ENCODE measurements at places on chromosomes 11 and 22.

DNA sequence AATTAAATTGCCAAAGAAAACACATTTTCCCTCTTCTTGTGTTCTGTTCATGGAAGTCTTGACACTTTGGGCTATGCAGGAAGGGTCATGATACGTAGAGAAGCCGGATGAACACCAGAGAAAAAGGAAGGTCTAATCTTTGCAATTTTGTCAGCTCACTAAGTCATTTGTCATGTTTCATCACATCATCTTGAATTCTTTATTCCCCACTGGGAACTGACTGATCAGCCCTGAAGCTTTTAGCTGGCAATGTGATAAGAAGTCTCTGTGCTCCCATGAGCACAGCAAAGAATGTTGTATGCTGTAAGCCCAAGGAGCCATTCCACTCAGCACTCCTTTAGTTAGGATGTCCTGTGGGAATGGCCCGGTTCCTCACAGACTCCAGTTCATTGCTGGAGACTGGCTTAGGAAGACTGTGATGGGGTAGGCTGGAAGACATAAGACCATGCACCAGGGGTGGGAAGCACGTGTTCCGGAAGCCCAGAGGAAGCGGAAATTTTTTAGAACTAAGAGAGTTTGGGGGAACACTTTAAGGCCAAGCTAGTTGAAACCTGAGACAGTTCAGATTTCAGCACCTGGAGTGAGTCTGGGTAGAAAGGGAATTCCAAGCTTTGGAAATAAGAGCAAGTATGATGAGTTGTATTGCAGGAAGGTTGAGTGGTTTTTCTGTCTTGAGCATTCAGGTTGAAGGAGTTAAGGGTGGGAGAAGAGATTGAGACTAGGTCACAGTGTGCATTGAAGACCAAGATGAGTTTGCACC is 306.7 kb upstream of the MTNR1B start:
- no peak for DNase-seq

- no peak for DNase-seq
These were observed 30.5 kb upstream of the GNB1L start for GRCh38 chr22:19884954-19885751.

GRCh38 chr11:46331282-46331984 is 15.8 kb upstream of the DGKZ start:
- no peak for DNase-seq

DNA sequence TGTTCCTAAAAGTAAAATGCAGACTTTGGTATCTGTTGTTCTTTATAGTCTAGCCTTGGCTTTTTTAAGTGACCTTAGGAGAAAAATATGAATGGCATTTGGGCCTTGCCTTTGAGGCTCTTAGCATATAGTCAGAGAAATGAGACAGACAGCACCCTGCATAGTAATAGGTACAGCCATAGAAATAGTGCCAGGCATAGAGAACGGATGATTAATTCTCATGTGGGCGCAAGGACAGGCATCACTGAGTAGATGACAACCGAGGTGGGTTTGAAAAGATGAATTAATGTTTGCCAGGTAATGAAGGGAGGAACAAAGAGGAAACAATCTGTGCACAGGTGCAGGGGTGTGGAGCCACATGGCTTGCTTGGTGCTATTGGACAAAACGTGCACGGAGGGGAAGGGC is 90.5 kb downstream of the BMAL1 start:
- DNase-seq = no peak

DNA sequence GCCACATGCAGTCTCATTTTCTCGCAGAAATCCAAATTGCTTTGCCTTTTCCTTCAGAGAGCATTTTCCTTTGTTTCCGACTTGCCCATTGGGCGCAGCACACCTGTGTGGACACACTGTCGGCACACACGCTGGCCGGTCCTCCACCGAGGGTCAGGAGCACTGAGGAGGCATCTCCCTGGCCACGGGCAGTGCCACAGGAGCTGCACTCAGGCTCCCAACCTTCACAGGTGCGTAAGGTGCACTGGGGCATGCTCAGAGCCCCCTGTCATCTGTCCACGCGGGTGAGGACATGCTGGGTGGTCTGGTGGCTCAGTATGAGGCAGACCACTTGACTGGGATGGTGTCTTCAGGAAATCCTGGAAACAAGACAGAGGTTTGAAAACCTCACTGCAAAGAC is 779.1 kb downstream of the BRD1 start:
- DNase-seq = no peak

- no peak for DNase-seq
These were observed 30.5 kb upstream of the MYO18B start for GRCh38 chr22:25711491-25711890.

GRCh38 chr11:128878455-128878854 is 11.4 kb upstream of the KCNJ1 start:
- DNase-seq = no peak

- no peak for DNase-seq
These were observed 88.8 kb upstream of the GALNT18 start for GRCh38 chr11:11710556-11710955.

- no peak for DNase-seq
These were observed 7.6 kb upstream of the LMO1 start for GRCh38 chr11:8271106-8271886.

DNA sequence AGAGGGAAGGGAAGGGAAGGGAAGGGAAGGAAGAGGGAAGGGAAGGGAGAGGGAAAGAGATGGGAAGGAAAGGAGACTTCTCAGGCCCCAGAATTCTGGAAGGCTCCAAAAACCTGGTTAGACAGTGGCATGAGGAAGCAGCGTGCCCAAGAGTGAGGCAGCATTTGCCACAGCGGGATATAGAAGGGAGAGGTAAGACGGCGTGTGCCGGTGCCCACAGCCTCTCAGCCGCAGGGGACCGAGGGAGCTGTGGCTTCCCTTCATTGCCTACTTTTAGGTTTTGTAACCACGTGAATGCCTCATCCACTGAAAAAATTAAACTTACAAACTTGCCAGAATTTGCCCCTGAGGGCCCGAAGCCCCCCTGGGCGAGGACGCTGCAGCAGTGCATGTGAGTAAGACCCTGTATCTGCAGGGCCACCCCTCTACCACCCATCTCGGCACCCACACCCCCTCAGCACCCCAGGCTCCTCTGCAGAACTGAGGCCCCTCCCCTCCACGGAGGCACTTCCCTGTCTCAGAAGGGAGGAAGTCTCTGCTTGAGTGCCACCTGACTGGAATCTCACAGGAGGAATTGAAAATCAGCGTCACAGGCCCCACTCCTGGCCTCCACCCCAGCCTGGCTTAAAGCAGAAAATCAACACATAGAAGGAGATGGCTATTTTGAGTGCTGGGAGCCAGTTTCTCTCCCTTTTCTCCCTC is 58.1 kb downstream of the LINC01488 start:
- no peak for DNase-seq

DNA sequence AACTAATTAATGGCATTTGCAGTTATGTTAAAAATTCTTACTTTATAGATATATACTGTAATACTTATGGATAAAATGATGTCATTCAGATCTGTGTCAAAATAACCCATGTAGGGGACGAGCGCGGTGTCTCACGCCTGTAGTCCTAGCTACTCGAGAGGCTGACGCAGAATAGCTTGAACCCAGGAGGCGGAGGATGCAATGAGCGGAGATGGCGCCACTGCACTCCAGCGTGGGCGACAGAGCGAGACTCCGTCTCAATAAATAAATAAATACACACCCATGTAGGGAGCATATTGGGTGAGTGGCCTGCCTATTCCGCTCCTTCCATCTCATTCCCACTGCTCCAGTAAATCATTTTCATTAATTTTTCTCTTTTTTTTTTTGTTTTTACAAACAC is 7.1 kb downstream of the SNU13 start:
- no peak for DNase-seq

DNA sequence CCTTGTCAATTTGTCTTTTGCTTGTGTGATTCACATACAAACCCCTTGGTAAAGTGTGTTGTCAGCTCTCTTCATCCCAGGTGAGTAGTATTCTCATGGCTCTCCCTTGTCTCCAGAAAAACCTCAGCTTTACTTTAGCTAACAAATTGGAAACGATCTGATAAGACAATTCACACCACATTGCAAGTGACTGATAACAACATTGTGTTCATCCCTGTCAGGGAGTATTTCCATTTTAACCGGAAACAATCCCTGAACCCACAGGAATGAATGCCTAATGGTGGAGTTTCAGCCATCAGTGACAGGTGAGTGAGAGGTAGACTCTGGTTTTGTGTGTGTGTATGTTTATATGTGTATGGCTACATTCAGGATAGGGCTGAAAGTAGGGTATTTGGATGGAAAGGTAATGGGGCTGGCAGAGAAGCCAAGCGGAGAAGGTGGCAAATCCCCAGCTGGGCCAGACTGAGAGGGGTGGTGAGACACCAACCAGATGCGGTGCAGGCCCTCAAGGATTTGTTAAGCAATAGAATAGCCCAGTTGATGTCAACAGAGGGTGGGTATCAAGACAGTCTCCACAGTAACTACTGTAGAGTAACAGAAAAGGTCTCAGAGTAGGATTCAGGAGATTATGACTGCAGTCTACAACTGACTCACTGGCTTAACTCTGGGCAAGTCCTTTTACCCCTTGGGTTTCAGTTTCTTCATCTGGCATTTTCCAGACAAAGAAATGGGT is 7.6 kb downstream of the LRRC51 start:
- DNase-seq = no peak

GRCh38 chr11:28209906-28210305 is 101.7 kb downstream of the METTL15 start:
- no peak for DNase-seq

- no peak for DNase-seq
These were observed 48.5 kb upstream of the HSPA8 start for GRCh38 chr11:123110397-123110796.

DNA sequence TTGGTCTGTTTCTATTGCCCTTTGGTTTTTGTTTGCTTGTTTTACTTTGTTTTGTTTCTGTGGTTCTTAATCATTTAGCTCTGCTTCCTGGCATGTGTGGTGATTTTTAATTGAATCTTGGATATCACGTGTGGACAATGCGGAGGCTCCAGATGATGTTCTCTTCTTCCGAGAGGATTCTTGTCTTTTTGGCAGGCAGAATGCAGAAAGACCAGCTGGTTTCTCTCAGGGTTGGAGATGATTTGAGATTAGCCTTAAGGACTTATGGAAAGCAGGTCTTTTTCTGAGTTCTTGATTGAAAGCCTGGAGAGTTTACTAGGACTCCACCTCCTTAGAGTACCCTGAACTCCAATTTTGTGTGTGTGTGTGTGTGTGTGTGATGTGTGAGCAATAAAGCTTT is 21.0 kb upstream of the ANO1 start:
- DNase-seq = no peak

DNA sequence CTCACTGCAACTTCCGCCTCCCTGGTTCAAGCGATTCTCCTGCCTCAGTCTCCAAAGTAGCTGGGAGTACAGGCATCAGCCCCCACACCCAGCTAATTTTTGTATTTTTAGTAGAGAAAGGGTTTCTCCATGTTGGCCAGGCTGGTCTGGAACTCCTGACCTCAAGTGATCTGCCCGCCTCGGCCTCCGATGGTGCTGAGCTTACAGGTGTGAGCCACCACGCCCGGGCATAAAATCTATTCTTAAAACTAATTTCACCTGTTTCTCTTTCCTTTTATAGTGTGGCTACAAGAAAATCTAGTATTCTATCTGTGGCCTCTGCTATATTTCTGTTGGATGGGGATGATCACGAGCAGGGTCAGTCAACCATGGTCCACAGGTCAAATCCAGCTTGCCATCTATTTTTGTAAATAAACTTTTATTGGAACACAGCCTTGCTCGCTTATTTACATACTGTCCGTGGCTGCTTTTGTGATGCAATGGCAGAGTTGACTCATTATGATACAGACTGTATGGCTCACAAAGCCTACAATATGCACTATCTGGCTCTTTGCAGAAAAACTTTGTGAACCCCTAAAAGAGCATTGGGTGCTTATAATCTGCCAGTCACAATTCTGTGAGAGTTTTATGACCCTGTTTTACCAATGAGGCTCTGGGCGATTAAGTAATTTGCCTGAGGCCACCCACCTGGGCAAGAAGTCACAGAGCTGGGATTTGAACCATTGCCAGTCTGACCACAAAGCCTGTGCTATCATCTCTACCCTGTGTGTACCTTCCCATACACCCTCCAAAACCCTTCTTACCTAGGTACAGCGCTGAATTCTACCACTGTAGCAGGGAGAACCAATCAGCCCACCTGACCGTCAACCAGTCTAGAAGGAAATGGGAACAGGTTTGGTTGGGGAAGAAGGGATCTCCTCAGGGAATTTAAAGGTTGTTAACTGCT is 28.3 kb downstream of the SLC1A2 start:
- peak; percentile 7 for DNase-seq

- DNase-seq = no peak
These were observed 10.8 kb downstream of the KCTD17 start for GRCh38 chr22:37062376-37062675.

DNA sequence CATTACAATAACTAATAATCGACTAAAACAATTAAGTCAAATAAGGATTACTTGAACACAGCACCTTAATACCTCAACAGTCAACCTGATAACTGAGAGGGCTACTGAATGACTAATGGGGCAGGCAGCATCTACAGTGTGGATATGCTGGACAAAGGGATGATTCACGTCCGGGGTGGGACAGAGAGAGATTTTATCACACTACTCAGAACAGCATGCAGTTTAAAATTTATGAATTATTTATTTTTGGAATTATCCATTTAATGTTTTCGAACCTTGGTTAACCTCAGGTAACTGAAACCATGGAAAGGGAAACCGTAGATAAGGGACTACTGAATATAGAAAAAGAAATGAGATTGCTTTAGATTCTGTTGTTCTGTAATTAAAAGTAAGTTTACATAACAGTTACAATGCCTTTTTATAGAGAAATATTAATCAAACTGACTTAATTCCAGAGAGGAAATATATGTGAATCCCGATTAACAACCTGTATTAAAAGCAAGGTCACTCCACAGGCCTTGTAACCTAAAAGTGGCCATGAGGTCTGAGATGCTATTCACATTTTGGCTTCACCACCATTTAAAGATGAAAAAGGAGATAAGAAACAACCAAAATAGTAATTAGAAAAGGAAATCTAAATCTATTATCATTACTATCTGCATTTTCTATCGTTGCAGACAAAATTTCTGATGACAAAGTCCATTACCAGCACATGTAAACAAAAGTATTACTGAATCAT is 119.0 kb upstream of the TP53AIP1 start:
- DNase-seq = no peak

DNA sequence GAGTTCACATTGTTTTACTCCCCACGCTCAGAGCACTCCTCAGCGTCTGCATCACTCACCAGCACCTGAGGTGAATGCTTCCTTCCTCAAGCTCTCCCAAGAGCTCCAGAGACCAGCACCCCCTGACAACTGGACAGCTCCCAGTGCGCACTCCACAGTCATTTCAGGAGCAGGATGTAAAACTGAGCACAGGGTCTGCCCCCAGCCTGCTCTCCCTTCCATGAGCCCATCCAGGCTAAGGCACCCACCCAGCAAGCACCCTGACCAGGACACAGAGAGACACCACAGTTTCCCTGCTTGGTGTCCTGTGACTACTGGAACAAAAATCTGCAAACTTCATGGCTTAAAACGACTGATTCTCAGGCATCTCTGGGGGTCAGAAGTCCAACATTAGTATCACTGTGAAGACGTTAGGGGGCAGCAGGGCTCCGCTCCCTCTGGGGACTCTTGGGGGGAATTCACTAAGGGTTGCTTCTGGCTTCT is 3.3 kb downstream of the SCGB1D2 start:
- no peak for DNase-seq

- no peak for DNase-seq
These were observed 391.1 kb downstream of the AASDHPPT start for GRCh38 chr11:106468531-106468930.

- no peak for DNase-seq
These were observed 439 bp downstream of the YAP1 start for GRCh38 chr11:102110761-102111010.
